Activated CD4-positive, alpha-beta memory T cell treated with anti-CD3 and anti-CD28 coated beads, Interleukin-2, amount 10 ng/mL, durations not matched to agents 7 days and 5 days (primary cell): ENCODE measurements at places on chromosomes 5 and 9. TPM values are rescaled to one million over a fixed set of nuclear protein-coding genes. Genes with fewer than 3 reads are reported as not detected.

Gene ADAMTS16
- total RNA-seq, result not detected

Gene PCDHA9
- not detected for total RNA-seq

GRCh38 chr5:33524476-33524875, 83.7 kb downstream of the TARS1 start:
- no peak for DNase-seq

DNA sequence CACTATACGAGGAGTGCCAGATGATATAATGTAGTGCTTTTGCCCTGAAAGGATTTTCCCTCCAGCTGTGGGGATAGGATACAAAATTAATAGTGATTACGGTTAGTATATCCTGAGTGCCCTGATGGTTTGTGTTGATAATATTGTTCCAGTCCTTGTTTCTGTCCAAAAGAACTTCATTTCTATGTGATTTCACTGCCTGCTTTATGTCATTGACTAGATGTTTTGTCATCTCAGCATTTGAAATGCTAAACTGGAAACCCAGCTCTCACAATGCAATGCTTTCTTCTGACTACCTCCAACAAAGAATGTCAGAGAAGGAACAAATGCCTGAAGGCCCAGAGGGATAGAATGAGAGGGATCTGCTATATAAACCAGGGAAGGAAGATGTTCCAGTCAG, 177.8 kb downstream of the NIPBL start:
- no peak for DNase-seq

Gene SLC36A2
- not detected for total RNA-seq

Gene ARHGEF28
- not detected for total RNA-seq

DNA sequence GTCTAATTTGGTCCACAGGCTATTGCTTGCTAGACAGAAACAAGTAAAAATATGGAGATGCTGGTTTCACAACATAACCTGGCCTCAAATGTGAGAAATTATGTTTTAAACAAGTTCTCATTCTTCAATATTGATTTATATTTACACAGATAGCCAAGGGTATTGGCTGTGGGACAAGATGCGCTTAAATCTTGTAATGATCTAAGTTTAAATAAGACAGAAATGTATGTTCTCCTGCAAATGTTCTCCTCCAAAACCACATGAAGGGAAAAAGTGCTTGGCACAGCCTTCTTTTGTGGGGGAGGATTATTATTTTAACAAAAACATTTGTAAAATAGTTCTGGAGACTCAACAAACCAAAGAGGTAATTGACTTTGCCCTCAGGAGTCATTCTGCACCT, 356.0 kb downstream of the DMAC1 start:
- no peak for DNase-seq

DNA sequence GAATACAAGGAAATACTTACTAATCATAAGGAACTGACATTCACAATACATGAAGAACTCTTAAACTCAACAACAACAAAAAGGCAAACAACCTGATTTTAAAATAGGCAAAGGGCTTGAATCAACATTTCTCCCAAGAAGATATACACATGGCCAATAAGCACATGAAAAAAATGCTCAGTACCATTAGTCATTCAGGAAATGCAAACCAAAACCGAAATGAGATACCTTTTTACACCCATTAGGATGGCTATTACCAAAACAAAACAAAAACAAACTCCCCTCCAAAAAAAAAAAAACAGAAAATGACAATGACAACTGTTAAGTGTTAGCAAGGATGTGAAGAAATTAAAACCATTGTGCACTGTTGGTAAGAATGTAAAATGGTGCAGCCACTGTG, 104.1 kb upstream of the ZNF462 start:
- DNase-seq, result no peak

Gene C5orf52
- not detected for total RNA-seq

DNA sequence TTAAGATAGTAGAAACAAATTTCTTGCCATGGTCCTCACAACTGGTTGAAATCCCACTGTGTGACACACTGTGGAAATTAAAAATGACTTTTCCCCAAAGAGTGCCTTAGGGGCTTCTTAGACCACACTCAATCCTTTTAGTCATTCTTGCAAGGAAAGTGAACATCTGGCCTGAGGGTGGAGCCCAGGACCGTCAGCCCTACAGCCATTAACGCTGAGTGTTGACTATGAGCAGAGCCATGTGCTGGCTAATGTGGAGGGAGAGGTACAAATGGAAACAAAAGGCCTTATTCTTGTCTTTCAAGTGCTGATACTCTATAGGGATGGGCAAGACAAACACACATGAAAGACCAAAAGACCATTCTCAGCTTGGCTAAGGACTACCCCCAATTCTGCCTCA, 456.5 kb downstream of the ZSWIM6 start:
- DNase-seq, result no peak

- no peak for DNase-seq
These were observed 89.8 kb downstream of the LIFR start for GRCh38 chr5:38466424-38467189.

DNA sequence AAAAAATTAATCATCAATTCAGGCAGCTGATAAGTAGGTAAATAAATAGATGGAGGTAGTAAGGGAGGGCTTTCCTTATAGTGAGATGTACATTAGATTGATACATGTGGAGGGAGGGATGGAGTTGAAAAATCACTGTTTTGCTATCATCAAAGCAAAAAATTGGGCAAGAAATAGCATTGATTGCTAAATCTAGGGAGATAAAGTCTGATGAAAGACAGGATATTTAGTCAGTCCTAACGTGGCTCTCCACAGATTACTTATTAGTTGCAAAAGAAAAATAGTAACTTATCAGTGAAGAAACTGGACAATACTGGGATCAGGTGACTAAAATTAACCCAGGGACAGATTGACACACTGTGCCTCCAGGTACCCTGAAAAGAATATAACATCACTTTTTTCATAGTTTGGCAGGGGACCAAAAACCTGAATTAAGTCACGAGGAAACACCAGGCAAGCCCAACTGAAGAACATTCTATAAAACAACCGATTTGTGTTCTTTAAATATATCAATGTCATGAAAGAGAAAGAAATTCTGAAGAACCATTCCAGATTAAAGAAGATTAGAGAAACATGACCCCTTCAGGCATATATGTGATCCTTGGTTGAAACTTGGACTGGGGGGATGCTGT, 27.1 kb upstream of the GOLPH3 start:
- DNase-seq, result no peak
